ENCODE measurements at places on chromosomes 2 and 18.

DNA sequence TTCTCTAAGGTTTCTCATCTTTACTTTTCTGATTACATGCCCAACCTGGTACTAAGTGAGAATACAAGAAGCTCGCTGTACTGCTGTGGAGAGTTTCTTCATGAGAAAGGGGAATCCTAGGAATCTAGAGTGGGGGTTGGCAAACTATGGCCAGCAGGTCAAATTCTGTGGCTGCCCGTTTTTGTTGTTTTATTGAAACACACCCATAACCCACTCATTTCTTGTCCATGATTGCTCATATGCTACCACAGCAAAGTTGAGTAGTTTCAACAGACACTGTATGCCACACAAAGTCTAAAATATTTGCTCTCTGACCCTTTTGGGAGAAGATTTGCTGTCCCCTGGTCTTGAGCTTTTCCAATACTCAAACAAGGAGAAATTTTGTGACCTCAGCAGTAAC lies 58.8 kb downstream of the C2orf74 start:
- no peak for DNase-seq

- DNase-seq = no peak
These were observed 160.1 kb downstream of the PARD3B start for GRCh38 chr2:204705243-204705932.

GRCh38 chr2:18473241-18474181 lies 86.9 kb downstream of the RDH14 start:
- DNase-seq = no peak

DNA sequence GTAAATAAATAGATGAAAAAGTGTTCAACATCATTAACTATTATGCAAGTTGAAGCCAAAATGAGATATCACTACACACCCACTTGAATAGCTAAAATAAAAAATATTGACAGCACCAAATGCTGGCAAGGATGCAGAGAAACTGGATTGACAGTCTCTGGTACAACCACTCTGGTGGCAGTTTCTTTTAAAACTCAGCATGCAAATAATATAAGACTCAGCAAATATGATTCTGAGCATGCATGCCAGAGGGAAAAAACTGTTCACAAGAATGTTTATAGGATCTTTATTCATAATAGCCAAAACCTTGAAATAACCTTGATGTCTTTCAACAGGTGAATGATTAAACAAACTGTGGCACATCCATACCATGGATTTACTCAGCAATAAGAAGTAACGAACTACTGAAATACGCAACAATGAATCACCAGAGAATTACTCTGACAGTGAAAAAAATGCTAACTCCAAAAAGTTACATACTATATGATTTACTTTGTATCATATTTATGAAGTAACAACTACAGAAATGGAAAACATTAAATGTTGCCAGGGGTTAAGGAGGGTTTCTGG lies 131.8 kb downstream of the PIGN start:
- no peak for DNase-seq

GRCh38 chr2:3173031-3173430 lies 204.6 kb downstream of the EIPR1 start:
- DNase-seq = no peak

- DNase-seq = no peak
These were observed 5.4 kb downstream of the CWC22 start for GRCh38 chr2:180001726-180002125.

DNA sequence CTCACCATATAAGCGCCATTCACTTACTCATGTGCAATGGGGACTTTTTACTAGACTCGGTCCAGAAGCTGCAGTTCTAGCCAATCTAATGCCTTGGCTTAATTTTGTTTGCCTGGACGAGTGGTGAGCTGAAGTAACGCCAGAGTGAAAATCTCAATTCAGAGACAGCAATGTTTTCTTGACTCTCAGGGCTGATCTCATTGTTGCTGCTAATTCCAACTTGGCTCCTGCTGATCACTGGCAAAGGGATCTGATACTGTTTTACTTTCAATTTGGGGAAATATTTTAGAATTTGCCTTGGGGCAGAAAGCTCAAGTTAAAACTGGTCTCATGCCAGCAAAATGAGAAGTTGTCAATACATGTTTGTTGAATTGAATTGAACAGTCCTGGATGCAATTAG lies 906.6 kb upstream of the CDH2 start:
- no peak for DNase-seq

DNA sequence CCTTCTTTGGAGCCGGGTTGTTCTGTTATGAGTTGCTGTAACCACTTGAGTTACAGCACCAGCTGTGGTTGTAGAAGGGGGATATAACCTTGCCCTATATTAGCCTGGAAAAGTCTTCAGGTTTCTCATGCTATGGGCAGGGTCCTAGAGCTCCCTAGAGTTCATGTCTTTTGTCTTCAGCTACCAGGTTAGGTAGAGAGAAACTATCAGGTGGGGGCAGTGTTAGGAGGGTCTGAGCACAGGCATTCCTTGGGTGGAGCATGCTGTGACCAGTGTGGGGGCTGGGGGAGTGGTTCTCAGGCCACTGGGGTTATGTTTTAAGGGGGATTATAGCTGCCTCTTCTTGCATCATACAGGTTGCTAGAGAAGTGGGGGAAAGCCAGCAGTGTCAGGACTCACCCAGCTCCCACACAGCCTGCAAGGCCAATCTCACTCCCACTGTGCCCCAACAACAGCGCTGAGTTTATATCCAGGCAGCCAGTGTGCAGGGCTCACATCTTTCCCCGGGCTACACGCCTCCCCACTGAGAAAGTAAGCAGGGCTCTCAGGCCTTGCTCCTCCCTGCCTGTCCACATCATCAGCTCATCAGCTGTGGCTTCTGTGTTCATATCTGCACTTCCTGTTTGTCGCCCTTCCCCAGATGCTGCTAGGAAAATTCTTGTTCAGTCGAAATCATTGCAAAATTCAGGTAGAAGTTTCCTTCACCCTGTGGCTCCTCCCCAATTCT lies 133.8 kb upstream of the NRXN1 start:
- DNase-seq = no peak

- no peak for DNase-seq
These were observed 159.2 kb upstream of the THUMPD2 start for GRCh38 chr2:39938035-39938835.

Data from T47D (cell line).